ENCODE measurements at places on chromosomes 7 and 10.

DNA sequence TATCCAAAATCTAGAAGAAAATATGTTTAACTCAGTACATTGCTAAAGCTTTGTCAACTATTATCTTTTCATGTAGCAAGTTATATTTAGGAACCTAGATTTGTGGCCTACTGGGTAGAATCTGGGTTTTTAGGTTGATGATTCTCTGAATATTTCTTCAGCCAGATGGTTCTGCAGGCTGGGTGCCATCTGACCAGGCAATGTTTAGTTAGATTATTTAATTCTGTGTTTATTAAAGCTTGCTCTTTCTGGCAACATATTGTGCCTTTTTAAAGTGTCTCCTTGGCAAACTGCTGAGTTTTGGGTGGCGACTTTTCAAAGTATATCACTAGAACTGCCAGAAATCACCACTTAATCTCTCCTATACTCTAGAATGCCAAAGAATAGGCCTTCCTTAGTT is 114.1 kb downstream of the LHFPL3 start:
- DNase-seq: no peak

GRCh38 chr10:103881416-103882284 is 26.3 kb upstream of the SH3PXD2A start:
- peak; percentile 58 for DNase-seq

DNA sequence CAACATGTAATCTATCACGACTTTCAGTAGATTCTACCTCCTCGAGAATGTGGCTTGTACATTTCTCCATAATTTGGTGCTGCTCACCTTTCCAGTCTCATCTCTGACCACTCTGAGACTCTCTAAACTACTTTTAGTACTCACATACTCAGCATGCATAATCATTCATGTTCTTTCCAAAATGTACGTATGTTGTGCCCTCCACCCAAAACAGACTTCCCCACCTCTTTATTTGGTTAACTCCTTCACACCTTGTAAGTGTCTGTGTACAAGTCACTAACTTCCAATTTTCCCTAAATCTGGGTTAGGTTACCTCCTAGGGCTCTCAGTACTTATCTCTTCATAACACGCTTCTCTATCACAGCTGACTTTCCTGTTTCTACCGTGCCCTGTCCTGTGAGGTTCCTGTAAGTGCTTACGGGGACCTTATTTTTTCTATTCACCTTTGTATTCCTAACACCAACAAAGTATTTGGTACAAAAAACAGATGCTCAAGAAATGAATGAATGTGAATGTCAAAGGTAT is 186.2 kb upstream of the MKLN1 start:
- DNase-seq: no peak

- DNase-seq: no peak
Observed at GRCh38 chr10:2986391-2986801, 81.0 kb upstream of the PFKP start.

GRCh38 chr10:33147013-33147310 is 187.5 kb downstream of the NRP1 start:
- DNase-seq: no peak

GRCh38 chr10:130740915-130741750 is 570.4 kb downstream of the TCERG1L start:
- no peak for DNase-seq

- no peak for DNase-seq
Observed at GRCh38 chr10:78832281-78832680, 236.5 kb upstream of the ZMIZ1 start.

GRCh38 chr7:151599401-151600227 is 79.9 kb upstream of the RHEB start:
- DNase-seq: no peak

DNA sequence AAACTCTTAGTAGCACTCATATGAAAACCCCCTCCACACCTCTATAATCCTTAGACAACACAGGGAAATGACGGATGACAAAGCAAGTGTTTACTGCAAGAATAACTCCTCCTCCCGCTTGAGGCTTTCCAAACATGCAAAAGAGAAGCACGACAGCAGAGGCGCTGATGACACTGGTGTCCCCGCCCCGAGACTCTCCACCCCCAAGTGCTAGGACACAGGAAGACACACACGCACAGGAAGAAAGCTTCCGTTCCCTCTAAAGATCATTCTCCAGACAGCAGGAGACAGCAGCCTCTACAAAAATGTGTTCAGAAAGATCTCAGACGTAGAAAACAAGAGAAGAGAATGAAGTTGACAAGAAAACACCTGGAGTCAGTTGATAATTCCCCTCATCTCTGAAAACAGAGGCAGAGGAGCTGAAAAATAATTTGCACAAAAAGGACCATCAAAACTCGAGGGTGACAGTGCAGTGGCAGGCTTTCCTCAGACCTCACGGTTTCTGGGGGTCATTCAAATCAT is 90.2 kb downstream of the DLG5 start:
- no peak for DNase-seq

DNA sequence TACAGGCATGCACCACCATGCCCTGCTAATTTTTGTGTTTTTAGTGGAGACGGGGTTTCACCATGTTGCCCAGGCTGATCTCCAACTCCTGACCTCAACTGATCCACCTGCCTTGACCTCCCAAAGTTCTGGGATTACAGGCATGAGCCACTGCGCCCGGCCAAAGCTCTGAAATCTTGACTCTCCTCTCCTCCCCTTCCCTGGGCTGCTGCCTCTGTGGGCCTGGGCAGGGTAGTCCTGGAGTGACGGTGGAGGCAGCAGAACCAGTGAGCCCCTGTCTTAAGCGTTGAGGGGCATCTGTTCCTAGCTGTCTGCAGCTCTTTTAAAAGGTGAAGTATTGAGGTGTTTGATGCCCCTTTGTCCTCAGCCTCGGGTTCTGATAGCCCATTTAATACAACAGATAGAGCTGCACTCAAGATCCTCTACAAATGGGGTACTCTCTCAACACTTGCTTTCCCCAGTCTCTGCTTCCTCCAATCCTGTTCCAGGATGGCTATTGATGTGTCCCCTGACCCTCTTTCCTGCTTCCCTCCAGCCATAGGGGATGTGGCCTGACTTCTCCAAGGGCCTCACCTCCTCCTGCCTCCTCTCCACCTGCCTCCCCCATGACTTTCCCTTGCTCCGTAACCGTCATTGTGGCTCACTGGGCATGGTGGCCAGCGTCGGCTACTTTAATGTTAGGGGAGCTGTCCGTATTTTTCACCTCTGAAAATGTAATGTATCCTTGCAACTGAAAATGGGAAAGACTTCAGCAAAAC is 442.5 kb downstream of the GLRX3 start:
- no peak for DNase-seq

DNA sequence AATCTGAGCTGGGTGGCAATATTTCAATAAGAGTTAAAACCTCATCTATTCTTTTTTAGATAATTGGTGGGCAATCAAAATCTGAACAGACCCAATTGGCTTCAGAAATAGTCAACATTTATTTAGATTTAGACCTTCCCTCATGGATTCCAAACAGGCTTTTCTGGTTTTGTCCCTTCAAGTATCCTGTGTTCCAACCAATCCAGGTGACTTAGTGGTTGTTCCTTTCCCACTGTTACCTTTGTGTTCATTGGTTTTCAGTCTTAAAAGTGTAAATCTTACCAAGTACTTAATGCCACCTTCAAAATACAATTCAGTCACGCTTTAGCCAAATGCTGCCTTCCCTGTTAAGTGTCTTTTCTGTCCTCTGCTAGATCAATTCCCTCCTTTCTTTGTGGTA is 85.9 kb downstream of the AHR start:
- no peak for DNase-seq

- no peak for DNase-seq
Observed at GRCh38 chr10:103852856-103853255, 2.5 kb downstream of the SH3PXD2A start.

DNA sequence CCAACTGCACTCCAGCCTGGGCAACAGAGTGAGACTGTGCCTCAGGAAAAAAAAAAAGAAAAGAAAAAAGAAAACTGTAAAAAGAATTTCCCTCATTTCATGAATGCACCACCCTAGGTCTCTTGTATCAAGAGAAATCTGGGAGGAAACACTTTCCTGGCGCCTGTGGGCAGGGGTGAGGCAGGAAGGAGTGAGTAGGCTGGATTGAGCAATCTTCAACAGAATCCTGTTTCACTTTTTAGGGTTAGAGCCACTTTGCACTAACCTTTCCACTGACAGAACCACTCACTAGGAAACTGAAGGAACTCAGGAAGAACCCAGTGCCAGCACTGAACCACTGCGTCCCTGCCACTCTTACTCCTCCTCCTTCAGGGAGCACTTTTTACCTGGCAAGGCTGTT is 282.1 kb downstream of the CCDC3 start:
- DNase-seq: no peak

DNA sequence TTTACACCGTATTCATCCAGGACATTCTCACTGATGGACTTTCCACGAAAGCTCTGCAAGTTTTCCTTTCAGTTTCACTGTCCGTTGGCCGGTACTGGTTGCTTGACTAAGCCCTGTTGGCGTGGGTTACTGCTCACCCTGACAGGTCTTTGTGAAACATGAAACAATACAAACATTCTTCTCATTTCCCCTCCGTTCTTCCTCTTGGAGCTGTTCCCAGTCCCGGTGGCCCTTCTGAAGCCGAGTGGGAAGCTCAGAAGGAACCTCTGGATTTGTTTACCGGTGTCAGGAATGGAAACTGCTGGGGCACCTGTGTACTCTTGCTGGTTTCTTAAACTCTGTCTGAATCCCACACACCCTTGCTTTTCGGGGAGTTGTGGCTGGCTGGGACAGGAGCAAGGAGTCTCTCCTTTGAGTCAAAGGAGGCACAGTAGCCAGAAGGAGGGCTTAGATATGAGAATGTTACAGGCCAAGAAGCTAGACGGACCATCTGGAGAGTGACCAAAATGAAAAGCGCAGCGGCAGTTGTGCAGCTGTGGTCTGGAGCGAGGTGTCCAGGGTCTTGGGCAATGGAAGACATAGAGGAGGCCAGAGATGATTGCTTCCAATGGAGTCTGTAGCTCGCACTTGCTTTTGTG is 45.7 kb downstream of the LYZL2 start:
- no peak for DNase-seq

DNA sequence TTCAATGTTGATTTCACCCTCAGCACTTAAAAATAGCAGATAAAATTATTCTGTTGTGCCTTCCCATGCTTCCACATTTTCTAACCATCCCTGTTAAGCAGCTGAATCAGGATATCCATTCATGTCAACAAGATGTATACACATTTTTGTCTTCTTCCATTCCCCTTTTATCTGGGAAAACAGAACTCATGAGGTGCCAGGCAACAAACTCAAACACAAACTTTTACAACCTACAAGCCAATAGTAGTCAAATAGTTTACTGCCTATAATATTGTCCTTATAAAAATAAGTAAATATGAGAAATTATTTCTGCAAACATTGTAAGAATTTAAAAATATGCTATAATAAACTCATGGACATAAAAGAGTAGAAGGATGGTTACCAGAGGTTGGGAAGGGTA is 1569.8 kb downstream of the REEP3 start:
- DNase-seq: no peak

DNA sequence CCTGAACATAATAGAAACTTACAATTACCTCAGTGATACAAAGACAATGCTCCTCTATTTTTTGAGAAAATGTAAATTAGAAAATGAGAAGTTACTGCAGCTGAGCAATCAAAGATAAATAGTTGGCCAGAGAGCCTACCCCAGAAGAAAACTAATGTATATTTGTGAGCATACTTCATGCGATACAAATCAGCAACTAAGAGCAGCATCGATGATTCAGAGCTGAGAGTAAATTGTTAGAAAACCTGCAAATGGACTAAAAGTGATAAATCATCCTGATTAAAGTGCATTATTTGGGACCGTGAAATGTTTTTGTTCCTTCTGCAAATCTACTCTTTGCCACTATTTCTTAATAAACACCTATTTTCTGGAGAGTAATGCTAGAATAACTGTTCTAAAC is 285.7 kb downstream of the PPP1R3A start:
- no peak for DNase-seq

- DNase-seq: peak; percentile 51
Observed at GRCh38 chr7:29921404-29922010, 68.1 kb downstream of the SCRN1 start.

DNA sequence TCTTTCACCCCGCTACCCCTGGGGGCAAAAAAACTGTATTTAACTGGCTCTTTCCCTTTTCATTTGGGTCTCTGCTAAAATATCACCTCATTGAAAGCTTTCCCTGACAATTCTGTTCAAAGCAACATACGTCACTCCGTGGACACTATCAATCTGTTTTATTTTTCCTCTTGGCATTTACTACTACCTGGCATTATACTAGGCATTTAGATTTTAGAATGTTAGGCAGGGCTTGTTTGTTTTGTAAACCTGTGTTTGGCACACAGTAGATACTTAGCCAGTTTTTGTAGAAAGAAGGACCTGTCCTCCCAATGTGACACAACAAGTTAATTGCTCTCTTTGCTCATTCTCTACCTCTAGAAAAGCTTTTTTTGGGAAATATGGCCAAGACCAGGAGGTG is 26.5 kb upstream of the PDK4 start:
- DNase-seq: no peak

DNA sequence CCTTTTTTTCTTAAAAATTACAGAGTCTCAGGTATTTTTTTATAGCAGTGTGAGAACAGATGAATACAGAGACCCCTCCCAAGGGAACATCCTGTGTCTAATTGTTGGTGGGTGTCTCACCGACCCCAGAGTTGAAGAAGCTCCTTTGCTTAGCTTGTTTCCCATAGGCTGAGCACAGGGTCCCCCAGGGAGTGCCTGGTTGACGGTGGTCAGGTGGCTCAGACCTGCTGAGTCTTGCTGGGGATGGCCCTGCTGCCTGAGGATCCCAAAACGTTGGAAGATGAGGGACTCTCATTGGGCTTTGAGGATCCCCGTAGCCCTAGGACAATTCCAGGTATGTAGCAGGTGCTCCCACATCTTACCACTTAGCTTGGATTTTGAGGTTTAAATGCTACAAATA is 19.5 kb downstream of the SCART1 start:
- DNase-seq: no peak

GRCh38 chr7:93921607-93922566 is at the start of gene GNG11:
TSS of gene GNG11 (plus strand) at chr7:93921735. CDS start at chr7:93922138, 403 bp downstream.
- no peak for DNase-seq

GRCh38 chr7:11579141-11579540 is 252.9 kb downstream of the THSD7A start:
- no peak for DNase-seq

DNA sequence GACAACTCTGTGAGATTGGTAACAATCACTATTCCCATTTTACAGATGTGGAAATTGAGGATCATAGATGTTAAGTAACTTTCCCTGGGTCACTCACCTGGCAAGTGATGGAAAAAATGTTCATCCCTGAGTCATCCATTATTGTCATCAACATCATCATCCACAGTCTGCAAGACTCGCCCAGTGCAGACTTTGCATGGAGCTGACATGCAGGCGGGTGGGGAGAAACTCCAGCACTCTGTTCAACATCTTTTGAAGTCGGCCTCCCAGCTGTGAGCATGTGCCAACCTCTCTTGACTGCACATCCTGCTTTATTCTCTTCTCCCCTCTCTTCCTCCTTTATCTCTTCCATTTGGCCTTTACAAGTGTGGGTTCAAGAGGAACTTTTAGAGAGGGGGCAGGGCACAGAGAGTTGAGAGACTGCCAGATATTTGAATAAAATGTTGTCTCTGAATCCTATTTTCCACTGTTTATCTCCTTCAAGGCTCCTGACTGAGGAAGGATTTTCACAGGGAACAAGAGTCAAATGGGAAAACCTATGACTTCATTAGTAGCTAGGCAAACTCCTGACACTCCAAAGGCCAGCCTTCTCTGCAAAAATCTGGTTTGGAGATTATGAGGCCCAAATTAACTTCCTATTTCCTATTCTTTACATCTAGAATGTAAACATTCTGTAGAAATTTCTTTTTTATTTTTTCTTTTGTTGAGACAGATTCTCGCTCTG is 283.7 kb upstream of the PODXL start:
- no peak for DNase-seq

GRCh38 chr7:78264105-78264504 is 465.5 kb downstream of the PHTF2 start:
- no peak for DNase-seq

GRCh38 chr7:1483536-1484505 is 20.4 kb downstream of the INTS1 start:
- DNase-seq: no peak
